ENCODE measurements at places on chromosomes 6 and 20. TPM values are rescaled to one million over a fixed set of nuclear protein-coding genes. Genes with fewer than 3 reads are reported as not detected.
A peak's percentile ranks its signal among the peaks of the same experiment; 100 is the strongest.

DNA sequence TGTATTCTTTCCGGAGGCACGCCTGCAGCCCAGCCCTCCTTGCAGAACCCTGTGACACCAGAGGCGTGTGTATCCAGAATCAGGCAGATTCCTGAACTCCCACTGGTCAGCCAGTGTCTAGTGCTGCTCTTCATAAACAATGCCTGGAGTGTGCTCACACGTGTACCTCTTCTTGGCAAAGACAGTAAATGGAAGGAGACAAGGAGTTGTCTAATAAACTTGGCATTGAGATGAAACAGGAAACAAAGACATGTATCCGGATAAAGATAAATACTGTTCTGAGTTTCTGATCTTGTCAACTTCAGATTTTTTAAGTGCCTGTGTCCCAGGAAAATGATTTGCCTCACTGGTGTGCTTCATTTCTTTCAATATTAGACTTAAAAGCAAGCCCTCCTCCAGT is 1.7 kb downstream of the RPS6KA2 start:
- DNase-seq, result peak; percentile 40

GRCh38 chr6:131787079-131787478 is 20.7 kb upstream of the ENPP1 start:
- no peak for DNase-seq

DNA sequence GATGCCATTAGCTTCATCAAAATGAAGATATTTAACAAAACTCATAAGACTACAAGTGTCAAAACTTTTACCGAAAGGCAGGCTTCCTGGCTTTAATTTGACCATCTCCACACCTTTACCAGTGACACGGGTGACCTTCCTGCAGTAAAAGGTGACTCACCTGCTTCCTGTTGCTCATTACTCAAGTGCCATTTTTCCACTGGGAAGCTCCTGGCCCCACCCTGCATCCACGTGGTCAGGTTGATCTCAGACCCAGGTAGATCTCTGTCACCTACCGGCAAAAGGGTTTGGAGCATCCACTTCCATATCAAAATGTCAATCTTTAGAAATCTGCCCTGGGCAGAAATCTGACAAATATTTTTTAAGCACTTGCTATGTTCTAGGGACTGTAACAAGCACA is 31.9 kb upstream of the CDH4 start:
- DNase-seq, result no peak

GRCh38 chr20:41048461-41049301 is 20.1 kb downstream of the TOP1 start:
- no peak for DNase-seq

GRCh38 chr20:33192912-33193501 is 24.1 kb upstream of the BPIFA3 start:
- no peak for DNase-seq

DNA sequence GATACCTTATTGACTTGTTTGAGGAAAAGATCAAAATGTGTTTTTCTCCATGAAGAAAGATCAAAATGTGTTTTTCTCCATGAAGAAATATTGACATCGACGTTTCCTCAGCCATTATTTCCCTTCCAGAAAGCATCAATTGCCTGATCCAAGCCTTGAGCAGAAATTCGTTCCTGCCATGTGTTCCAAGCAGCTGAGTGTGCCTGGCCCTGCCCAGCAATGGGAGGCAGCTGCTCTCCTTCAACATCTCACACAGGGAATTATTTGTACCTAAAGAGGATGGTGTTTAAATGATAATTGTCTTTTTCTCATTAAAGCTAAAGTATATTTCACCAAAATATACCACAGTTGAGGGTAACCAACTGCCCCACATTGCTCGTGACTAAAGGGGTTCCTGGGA is 7.8 kb upstream of the DUSP22 start:
- DNase-seq, result no peak

DNA sequence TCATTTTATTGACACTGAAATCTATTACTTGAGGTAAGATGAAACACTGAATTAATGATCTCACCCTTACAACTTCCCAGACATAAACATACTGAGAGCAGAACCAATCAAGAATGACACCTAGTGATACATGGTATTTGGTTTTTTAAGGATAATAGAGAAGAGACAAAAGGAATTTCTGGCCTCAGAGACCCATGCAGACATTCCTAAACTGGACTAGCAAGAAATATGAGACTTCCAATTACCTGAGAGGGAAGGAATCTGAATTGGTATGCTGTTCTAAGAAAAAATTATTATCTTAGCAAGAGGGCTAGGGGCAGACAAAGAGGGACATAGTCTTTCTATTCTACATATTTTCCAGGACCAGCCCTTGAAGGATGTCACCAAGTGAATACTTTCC is 141.1 kb downstream of the BMP5 start:
- DNase-seq, result no peak

DNA sequence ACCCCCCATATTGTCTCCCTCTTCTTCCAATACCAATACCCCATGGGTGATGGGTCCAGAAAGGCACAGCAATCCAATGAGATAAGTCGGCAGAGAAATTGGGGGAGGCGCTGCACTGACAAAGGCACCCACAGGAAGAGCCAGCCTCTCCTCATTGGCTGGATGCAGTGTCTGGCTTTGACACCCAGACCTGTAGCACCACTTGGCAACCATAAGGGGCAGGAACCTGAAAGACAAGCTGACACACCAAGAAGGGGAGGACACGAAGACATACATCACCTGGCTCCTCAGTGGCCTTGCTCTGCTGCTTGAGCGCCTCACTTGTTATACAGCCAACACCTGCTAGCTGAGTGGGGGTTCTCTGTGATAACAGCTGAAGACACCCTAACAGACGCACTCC is 19.4 kb upstream of the SLC4A11 start:
- DNase-seq, result no peak

Gene STXBP5
- 65.2 TPM for total RNA-seq

Gene HRH3
- total RNA-seq, result not detected

Gene TINAG
- total RNA-seq, result not detected

Gene EYS
- 0.09 TPM for total RNA-seq
